ENCODE measurements at places on chromosomes 1 and 21.

GRCh38 chr1:224724566-224724965, 108.4 kb downstream of the CNIH3 start:
- no peak for DNase-seq

- DNase-seq, result no peak
Observed at GRCh38 chr1:7670334-7671145, 100.6 kb upstream of the VAMP3 start.

GRCh38 chr1:211415700-211416099, 76.3 kb downstream of the RD3 start:
- DNase-seq, result no peak

DNA sequence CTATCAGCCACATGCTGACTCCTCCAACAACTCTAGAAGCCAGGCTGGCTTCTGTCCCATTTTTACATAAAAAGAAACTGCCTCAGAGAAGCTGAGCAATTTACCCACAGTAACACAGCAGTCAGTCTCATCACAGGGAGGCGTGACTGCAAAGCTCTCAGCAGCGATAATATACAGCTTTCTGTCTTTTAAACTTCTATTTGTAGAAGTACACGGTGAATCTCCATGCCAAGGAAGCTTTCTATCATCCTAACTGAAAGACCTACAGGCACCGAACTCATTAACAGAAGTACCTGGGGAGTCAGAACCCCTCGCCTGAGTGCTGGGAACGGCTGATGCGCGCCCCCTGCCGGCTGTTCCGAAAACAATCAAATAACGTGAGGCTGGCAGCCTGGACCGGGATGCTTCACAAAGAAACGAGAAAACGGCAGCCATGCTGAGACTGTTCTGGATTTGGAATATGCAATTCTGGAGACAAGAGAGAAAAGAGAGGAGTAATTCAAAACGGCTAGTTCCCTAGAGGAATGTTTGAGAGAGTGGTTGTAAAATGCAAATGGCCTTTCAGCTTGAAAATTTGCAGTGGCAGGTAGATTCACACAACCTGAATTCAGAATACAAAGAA, 43.5 kb upstream of the RAB4A start:
- no peak for DNase-seq

All from GM04503 (cell line).